Stimulated activated CD8-positive, alpha-beta memory T cell treated with anti-CD3 and anti-CD28 coated beads, Interleukin-2, amount 100 ng/mL, for 48 hours (primary cell): ENCODE measurements at places on chromosomes 6 and 20.
A peak's percentile ranks its signal among the peaks of the same experiment; 100 is the strongest.

GRCh38 chr20:37407019-37407566 lies 61.2 kb downstream of the SRC start:
- no peak for DNase-seq

DNA sequence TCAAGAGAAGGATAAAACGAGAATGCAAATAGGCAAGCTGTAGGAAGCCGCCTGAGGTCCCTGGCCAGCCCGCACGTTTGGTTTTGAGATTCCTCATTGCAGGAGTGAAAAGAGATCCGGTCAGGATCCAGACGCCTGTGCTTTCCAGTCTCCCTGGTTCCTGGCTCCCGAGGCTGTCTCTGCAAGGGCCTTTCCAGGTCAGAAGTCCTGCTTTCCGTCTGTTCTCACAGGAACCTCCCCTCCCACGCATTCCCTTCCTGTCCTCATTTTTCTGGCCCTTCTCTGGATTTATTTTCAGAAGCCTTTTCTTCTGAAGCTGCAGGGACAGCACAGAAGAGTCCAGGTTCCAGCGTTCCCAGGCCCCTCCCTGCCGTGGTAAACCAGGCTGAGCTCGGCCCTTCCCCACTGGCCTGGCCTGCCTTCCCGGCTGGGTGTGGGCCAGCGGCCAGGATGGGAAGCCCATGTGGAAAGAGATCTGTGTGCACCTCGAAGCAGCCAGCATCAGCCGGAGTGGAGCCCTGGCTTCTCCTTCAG lies 54.0 kb downstream of the TMEM242 start:
- no peak for DNase-seq

GRCh38 chr6:136059308-136059707 lies 190.8 kb downstream of the MTFR2 start:
- no peak for DNase-seq

- DNase-seq, result no peak
These were observed 17.7 kb upstream of the SULF2 start for GRCh38 chr20:47802975-47803374.

DNA sequence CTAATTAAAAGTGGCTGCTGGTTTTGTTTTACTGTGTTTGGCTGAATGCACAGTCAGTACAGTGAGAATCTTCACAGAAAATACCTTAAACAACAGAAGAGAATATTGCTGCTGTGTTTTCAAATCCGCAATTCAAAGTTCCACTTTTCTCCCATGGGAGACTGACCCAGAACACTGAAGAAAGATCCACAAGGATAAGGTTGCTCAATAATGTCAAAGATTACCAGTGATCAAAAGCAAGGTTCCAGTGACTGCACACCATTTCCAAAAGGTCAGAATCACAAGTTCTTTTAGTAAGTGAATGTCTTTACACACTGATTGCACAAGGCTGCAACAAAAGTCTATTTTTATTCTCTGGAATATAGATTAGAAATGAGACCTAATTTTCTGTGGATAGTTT lies 82.3 kb downstream of the EPHA7 start:
- DNase-seq, result no peak

DNA sequence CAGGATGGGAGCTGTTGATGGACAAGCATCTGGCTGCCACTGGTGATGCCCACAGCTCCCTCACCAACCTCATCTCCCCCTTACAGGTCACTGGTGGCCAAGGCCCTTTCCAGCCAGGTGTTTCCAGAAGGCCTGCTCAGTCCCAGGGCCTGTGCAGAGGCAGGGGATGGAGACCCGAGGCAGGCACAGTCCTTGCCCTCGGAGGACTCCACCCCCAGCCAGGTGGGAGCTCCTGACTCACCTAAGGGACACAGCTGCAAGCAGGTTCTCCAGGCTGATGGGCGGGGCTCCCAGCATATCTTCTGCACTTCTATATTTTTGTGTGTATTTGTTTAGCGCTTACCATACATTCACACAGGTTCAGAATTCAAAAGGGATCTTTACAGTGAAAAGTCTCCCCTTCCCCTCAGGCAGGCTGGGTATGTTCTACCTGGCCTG lies 17.4 kb downstream of the PRPH2 start:
- DNase-seq, result no peak

GRCh38 chr20:2023151-2023550 lies 29.3 kb upstream of the PDYN start:
- DNase-seq, result no peak

DNA sequence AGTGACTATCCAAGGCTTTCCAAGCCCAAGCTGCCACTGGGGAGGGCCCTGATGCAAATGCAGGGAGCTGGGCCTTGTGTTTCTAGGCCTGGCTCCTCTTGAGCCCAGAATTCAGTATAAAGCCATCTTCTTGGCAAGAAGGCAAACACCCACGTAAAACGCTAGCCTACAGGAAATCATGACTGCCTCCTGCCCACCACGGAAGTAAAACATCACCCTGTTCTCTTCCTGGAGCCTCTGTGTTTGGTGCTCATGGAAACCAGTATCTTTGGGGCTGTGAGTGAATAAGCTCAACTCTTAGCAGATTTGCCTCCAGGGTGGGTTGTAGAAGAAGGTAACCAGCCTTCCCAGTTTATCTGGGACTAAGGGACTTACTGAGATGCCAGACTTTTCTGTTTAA lies 271.0 kb downstream of the ZNF217 start:
- peak; percentile 2 for DNase-seq

DNA sequence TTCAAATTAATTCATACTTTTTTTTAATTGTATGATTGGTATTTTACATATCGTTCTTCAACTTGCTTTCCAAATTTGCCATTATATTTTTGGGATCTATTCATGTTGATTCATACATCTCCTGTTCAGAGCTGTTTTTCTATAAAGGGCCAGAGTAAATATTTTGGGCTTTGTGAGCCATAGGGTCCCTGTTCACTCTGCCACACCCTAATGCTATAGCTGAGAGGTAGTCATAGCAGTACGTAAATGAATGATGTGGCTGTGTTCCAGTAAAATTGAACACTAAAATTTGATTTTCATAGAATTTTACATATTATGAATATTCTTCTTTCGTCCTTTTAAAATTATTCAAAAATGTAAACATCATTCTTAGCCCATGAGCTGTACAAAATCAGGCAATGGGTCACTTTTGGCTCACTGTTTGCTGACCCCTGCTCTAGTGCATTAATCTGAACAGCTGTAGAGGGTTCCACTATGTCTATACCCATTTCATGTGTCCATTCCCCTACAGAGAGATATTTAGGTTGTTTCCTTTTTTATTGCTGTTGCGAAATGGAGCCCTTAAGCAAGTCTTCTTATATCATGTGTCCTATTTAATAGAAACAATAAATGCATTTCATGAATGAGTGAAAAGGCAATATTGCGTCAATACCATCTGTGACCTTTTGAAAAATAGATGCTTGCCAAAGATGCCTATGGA lies 136.4 kb upstream of the SALL4 start:
- DNase-seq, result no peak

- DNase-seq, result peak; percentile 12
These were observed 280.3 kb downstream of the CDC5L start for GRCh38 chr6:44667668-44668390.

DNA sequence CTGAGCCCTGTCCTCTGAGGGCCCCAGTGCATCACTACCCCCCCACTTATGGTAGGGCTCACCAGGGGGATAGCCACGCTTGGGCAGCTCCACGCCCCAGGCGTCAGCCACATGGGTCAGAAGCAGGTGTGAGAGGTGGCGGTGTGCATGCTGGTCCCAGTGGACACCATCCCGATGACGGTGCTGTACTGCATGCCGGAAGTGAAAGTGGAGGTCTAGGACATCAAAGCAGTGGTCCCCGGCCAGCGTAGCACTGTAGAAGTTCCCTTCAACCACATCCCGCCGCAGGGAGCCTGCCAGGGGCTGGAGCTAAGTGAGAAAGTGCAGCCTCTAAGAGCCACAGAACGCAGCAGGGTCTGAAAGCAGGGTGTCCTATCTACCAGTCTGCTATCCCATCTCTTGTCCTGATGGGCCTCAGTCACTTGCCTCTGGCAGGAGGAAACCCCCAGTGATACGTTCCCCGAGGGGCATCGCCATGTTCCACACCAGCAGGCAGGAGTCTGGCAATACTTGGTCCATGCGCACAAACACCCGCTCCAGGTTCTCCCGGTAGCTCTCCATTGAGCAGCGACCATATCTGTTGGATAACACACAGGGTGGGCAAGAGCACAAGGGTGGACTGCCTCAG lies 2.2 kb downstream of the PCED1A start:
- no peak for DNase-seq

DNA sequence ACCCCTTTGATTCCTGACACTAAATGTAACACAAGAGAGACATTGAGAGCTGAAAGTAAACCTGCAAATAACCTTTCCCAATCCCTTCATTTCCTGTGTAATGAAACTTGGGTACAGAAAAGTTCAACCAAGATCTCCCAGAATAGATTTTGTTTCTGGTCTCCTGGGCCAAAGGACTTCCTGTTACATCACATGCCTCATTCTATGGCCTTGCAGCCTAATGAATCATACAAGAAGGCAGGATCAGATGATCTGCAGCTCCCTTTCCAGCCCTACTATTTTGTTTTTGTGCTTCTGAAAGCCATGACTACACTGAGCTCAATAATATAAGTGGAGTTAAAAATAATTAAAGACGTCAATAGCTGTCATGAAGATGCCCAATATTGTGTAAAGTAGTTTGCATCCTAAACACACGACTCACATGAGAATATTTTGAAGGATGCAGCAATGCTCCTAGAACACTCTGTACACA lies 73.4 kb upstream of the NOX3 start:
- no peak for DNase-seq

- no peak for DNase-seq
These were observed 32.8 kb downstream of the DYNLT1 start for GRCh38 chr6:158611541-158612370.

DNA sequence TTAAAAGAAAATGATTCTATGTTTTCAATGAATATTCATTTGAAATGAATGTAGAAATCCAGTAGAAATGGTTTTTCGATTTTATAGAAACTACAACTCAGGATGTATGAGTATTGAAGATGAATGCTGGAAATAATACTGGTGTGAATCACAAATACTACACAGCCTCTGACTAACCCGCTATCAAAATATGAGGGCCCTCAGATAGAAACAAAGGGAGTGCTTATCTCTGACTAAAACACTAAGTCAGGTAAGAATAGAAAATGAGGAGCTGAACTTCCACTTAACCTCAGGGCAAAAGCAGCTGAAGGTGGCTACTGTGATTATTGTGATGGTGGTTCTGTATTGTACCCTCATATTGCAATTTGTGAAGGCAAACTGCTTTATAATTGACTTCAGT lies 220.9 kb upstream of the RNF217 start:
- DNase-seq, result no peak

DNA sequence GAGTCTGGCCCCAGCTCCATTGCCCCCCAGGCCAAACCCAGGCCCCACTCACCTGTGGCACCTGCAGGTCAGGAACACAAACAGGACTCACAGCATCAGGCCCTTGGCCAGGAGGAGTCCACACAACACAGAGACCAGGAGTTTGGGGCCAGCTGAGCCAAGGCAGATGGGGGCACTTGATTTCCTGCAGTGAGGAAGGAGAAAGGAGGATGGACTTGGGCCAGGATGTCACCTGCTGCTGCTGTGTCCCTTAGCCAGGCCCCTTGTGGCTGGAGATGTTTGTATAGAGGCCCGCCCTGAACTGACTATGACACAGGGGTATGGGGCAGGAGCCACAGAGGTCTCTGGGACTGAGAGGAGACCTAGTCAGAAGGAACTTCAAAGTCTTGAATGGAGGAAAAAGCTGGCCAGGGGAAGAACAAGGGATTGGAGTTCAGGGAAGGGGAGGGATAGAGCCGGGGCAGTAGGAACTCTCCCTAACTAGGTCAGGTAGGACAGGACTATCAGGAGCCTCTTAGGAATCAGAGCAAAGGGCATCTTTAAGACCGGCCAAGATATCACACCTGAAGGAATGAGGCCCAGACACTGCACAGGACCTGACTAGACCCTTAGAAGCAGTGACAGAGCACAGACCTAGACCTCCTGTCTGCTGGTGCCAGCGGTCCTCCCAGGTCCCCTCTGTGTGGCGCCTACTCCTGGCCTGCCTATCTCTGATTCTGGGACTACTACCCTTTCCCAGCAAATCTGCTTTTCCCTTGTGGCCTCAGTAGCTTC lies 8.8 kb upstream of the TREML2 start:
- no peak for DNase-seq

DNA sequence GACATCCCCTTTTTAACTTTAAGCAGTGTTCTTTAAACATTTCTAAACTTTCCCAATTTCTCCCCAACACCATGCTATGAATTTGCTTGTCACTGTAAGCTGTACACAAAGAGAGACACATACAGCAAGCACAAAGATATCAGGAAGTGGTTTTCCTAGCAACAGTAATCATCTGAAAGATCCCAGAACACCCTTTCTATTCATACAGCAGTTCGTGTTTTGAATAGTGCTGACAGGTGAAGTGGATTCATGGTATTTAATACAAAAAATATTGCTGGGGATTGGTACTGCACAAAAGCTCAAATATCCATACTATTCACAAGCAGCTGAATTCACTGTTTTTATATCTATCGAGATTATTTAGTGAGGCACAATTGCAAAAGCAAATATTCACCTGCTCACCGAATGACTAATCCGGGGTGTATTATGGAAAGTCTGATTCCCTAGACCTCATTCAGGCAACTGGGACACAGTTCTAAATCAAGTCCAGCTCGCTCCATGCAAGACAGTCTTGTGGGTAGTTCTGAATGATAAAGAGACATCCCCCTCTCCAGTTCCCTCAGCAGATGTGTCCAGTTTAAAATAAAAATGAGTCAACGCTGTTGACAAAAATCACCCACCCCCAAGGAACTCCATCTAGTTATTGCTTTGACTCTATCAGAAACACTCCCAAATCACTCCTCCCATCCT lies 107.1 kb upstream of the TSHZ2 start:
- DNase-seq, result no peak

- no peak for DNase-seq
These were observed 30.5 kb downstream of the CNR1 start for GRCh38 chr6:88135578-88136114.
